ENCODE measurements at places on chromosomes 5 and 9.

DNA sequence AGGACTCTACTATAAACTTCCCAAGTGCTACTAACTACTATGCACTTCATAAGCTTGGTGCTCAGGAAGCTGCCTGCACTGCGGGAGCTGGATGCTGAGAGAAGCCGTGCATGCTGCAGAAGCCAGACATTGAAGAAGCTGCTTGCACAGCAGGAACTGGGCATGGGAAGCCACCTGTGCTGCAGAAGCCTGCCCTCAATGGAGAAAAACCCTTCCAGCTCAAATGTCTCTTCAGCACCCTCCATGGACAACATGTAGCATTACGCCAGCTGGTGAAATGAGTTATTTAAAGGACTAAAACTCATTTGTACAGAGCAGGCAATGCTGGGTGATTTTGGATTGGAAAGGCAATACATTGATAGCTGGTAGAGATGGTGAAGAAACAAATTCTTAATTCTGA lies 247.2 kb downstream of the KIF4B start:
- DNase-seq, result peak; percentile 21

DNA sequence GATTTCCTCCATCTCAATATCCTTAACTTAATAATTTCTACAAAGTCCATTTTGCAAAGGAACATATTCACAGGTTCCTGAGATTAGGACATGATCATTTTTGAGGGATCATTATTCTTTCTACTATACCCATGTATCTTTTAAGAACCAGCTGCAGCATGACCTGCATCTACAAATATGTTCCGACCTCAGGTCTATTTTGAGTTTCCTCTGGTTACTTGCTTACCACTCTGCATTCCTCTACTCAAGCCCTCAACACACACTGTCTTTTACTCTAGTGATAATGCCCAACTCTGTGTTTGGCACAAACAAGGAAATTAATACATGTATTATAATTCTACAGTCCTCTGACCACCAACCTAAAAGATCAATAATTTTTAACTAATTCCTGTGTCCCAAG lies 386.1 kb downstream of the DNAH5 start:
- no peak for DNase-seq

DNA sequence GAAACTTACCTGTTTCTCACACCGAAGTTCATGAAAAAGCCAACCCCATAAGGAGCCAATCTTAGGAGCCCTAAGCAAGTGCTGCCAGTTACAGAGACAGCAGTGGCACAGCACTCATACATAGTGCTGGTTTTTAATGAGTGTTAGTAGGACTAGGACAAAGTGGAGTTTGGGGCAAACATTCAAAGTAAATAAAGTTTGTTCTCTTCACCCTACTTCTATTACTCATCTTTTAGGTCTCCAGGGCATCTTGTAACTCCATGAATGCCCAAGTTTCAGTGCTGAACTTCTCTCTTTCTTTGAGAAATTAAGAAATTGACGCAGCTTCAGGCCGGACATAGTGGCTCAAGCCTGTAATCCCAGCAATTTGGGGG lies 584.7 kb downstream of the EBF1 start:
- no peak for DNase-seq

DNA sequence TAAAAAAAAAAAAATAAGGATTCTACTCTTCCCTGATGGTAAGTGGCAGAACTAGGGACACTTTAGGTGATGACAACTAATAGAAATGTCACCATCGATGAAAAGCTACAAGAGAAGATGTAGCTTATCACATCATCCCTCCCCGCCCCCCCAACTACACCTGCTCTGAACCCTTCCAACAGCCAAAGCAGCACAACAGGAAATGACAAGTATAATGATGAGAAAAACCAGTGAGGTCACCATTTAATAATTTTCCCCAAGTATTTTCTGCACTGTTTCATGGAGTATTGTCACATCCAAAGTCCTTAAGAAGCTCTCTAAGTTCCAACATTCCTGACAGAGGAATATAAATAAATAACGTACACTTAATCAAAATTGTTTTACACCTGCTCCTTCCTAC lies 221.4 kb downstream of the EFNA5 start:
- no peak for DNase-seq

GRCh38 chr5:103247118-103247517 lies 11.4 kb upstream of the MACIR start:
- DNase-seq, result no peak

DNA sequence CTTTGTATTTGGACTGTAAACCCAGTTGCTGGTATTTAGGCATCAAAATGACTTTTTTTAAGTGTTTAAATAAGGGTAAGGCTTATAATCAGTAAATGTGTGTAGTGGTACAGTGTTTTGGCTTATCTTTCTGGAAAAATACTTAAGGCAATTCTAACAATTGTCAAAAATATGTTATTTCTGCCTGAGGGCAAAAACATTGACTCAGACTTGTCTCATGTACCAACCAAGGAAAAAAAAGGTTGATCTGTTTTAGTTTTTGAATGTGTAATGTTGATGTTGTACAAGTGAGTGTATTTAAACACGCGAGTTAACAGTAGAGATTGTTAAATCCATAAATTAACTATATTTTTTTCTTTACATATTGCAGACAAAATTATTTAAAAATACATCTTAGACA lies 277.8 kb upstream of the TYRP1 start:
- no peak for DNase-seq

GRCh38 chr9:124776618-124776953 lies 347 bp upstream of the OLFML2A start:
- no peak for DNase-seq

GRCh38 chr9:107929443-107929842 lies 439.9 kb upstream of the KLF4 start:
- DNase-seq, result no peak

DNA sequence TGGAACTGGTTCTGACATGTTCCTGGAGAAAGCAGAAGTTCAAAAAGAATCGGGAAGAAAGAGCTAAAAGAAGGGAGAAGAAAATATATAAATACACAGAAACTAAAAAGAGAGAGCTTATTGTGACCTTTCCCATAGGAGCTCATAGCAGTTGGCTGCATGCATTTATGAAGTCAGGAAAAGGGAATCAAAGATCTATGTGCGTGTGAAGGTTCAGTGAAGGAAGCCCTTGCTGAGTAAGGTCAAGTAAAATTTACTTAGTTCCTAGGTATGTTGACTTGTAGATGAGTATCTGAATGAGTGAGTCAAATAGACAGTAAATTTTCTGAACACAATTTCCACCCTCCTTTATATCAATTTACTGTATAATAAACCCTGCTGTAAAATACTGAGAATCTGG lies 632.5 kb downstream of the SLCO4C1 start:
- DNase-seq, result no peak

GRCh38 chr9:93820667-93821306 lies 134.4 kb downstream of the BARX1 start:
- DNase-seq, result peak; percentile 32

DNA sequence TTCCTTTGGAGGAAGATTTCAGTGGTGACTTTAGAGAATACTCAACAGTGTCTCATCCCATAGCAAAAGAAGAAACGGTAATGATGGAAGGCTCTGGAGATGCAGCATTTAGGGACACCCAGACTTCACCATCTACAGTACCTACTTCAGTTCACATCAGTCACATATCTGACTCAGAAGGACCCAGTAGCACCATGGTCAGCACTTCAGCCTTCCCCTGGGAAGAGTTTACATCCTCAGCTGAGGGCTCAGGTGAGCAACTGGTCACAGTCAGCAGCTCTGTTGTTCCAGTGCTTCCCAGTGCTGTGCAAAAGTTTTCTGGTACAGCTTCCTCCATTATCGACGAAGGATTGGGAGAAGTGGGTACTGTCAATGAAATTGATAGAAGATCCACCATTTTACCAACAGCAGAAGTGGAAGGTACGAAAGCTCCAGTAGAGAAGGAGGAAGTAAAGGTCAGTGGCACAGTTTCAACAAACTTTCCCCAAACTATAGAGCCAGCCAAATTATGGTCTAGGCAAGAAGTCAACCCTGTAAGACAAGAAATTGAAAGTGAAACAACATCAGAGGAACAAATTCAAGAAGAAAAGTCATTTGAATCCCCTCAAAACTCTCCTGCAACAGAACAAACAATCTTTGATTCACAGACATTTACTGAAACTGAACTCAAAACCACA lies 67.4 kb downstream of the VCAN start:
- DNase-seq, result no peak

DNA sequence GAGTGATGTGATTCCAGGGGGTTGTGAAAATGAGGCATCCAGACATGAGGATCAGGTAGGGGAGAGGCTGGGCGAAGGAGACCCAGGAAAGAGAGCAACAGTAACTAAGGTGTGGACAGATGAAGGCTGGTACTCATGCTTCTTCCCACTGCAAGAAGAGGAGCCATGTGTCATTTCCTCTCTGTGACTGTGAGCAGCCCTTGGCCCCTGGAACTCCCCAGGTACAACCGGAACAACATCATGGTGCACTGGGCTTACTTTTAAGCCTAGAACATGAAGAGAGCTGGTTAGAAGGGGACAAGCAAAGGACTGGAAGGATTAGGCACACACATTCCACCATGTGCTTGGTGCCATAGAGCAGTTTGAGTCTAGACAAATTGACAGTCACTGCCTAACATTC lies 10.9 kb upstream of the IL12B start:
- no peak for DNase-seq

DNA sequence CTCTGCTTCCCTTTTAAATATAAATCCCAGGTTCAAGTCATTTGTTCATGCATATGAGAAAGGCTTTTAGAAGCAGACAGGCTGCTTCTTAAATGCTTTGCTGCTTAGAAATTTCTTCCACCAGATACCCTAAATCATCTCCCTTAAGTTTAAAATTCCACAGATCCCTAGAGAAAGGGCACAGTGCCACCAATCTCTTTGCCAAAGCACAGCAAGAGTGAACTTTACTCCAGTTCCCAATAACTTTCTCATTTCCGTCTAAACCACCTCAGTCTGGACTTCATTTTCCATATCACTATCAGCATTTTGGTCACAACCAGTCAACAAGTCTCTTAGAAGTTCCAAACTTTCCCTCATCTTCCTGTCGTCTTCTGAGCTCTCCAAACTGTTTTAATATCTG lies 679.8 kb upstream of the FTMT start:
- DNase-seq, result no peak

GRCh38 chr5:8726383-8727036 lies 819.4 kb downstream of the SEMA5A start:
- no peak for DNase-seq

DNA sequence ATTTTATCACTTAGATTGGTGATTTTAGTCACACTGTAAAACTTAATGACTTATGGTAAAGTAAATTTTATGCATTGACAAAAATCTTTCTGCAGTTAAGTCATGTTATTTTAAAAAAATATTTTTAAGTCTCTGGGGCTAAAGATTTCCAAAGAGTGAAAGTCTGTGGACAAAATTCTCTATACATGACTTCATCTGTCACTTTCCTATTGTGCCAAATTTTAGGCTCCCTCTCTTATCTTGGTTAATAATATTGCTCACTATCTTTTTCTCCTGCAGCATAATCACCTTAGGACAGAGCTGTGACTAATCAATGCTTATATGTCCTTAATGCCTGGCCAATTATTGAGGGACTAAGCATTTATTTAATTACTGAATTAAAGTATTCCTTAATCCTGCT lies 15.2 kb downstream of the LURAP1L start:
- DNase-seq, result no peak

- DNase-seq, result no peak
These were observed 101.6 kb upstream of the PTPN3 start for GRCh38 chr9:109599711-109600110.

GRCh38 chr9:131954299-131954698 lies 125.4 kb downstream of the MED27 start:
- DNase-seq, result no peak

GRCh38 chr5:169712428-169712827 lies 75.4 kb downstream of the DOCK2 start:
- DNase-seq, result no peak

GRCh38 chr5:133610489-133611356 lies 1.6 kb downstream of the FSTL4 start:
- peak; percentile 81 for DNase-seq

GRCh38 chr5:57550132-57550531 lies 67.5 kb upstream of the ACTBL2 start:
- DNase-seq, result no peak

DNA sequence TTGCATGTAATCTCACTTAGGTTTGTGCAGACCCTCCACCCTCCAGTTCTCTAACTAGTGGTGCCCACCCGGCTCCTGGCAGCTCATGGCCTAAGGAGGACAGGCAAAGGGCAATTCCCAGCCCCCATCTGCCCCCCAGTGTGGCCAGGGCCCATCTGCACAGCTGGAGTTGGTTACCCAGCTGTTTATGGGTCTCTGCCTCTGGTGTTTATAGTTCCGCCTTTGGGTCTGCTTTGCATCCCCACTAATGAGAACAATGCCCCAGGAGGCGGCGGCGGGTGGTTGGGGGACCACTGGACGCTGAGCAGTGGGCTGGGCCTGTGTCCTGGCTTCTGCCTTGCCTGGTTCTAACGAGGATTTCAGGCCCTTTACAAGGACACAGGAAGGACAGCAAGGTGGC lies 62.4 kb downstream of the NDST1 start:
- no peak for DNase-seq

DNA sequence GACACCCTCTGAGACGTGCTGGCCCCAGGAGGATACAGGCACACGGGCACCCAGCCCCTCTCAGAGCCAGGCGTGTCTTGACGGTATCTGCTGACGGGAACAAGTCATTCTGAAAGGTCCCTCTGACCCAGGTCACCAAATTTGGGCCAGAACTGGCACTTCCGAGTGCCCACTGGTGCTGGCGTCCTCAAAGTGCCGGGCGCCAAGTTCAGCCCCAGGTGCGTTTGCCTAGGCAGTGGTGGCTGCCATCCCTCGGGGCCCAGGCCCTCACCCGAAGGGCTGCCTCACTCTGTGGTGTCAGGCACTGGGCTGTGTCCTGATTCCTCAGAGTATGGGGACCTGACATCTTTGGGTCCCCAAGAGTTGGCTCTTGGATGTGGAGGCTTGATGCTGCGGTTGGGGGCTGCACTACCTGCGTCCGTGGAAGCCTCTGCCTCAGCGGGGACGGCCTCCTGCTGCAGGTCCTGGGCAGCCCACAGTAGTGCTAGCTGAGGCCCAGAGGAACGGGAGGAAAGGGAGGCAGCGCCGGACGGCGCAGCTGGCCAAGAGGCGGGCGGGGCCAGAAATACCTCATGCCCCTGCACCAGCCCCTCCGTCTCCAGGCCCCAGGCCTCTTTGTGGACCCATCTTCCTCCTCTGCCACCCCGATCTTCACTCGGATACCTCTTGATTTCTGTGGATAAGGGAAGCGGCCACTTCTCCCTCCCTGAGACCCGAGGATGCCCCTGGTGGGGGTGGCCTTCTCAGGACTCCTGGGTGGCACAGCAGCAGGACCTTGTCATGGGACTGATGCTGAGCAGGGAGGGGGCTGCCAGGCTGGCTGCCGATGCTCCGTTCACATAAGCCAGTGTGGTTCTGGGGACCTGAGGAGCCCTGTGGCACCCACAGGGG lies 109.4 kb upstream of the LMX1B start:
- no peak for DNase-seq

- DNase-seq, result no peak
These were observed 758.8 kb downstream of the NR2F1-AS1 start for GRCh38 chr5:92822183-92822582.
